ENCODE measurements at places on chromosomes 7 and 10.
A peak's percentile ranks its signal among the peaks of the same experiment; 100 is the strongest.

- DNase-seq = no peak
These were observed 224.9 kb upstream of the TMEM229A start for GRCh38 chr7:124257638-124258308.

GRCh38 chr10:98924526-98924925 lies 311.1 kb downstream of the HPSE2 start:
- no peak for DNase-seq

GRCh38 chr7:47143339-47143738 lies 438.6 kb downstream of the TNS3 start:
- DNase-seq = no peak

GRCh38 chr7:98621573-98622482 lies 4.7 kb downstream of the NPTX2 start:
- no peak for DNase-seq

- peak; percentile 70 for DNase-seq
These were observed 124.2 kb upstream of the PDLIM1 start for GRCh38 chr10:95414844-95415485.

- no peak for DNase-seq
These were observed 2.8 kb downstream of the ASIC3 start for GRCh38 chr7:151051108-151051507.

DNA sequence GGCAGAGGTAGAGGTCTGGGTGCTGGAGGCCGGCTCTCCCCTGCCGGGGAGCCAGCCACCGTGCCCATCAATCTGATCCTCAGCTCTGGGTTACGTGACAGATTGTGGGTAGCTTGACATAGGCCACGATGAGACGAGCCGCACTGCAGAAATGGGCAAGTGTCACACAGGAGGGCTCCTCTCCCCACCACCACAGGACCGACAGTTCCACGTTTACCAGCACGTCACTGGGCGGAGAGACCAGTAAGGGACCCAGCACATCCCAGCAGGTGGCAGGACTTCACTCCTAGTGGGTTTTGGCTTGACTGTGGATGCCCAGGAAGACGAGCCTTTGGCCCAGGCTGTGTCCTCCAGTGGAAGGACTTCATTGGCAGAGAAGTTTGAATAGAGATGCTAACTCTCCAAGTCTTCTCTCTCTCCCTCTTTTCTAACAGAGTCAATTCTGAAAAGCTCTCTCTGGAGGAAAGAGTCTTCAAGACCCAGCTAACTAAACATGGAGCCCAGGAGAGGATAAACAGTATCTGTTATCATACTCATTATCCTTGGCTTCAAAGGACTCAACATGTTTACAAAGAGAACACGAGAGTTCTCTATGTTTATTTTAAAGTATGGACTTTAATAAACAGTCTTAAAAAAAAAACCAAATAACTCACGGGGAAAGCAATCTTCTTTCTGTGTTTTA lies 129.3 kb upstream of the JCAD start:
- no peak for DNase-seq

GRCh38 chr7:39608278-39608677 lies 15.1 kb upstream of the RALA start:
- no peak for DNase-seq

GRCh38 chr10:129102906-129103693 lies 363.9 kb upstream of the MGMT start:
- no peak for DNase-seq

DNA sequence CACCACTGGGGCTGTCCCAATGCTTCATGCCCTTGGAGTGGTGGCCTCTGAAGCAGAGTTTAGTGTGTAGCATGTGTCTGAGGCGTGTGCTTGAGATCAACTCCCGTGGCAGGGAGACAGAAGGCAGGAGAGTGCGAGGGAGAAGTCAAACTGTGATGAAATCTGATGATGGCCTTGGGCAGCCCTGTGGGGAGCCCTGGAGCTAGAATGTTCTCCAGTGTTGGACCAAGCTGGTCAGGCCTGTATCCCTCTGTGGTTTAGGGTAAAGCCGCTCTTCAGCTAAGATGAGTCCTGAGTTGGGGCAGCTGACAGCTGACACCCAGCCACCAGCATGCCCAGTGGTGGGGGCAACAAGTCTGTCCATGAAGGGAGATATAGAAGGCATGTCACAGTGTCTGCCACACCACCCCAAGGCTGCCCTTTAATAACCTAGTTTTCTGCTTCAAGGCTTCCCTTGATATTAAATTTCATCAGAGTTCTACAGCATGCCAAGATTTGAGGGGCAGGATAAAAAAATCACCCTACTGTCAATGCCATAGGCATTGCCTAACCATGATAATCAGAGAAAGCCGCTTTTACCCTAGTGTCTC lies 170.5 kb upstream of the SVIL start:
- DNase-seq = no peak
